ENCODE measurements at places on chromosomes 16 and 17. TPM values are rescaled to one million over a fixed set of nuclear protein-coding genes. Genes with fewer than 3 reads are reported as not detected.
A peak's percentile ranks its signal among the peaks of the same experiment; 100 is the strongest.

The CHCT1 gene
- not detected for total RNA-seq

DNA sequence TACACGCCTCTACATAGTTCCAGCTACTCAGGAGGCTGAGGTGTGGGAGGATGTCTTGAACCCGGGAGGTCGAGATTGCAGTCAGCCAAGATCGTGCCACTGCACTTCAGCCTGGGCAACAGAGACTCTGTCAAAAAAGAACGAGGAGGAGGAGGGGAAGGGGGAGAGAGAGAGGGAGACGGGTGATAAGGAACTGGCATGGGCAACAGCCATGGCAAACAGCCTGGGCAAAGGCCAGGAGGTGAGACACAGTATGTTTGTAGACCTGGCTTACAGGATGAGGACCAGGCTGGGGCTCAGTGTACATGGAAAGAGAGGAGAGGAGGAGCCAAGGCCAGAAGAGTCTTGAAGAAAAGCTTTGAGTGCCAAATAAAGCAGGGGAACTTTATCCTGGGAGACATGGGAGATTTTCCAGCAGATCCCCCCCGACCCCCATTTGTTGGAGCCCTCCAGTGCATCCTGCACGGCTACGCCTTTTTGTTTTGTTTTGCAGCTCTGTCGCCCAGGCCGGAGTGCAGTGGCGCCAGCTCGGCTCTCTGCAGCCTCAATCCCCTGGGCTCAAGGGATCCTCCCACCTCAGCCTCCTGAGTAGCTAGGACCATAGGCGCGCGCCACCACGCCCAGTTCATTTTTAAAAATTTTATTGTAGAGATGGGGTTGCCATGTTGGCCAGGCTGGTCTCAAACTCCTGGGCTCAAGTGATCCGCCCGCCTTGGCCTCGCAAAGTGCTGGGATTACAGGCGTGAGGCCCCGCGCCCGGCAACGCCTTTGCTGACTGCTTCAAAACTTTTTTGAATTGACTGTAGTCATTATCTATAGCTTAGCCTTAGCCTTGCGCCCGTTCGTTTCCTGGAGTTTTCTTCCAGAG lies 1.3 kb upstream of the ALKBH5 start:
- H3K27me3 ChIP-seq, result no peaks in the 10 kb centered on the region
- H3K36me3 ChIP-seq, result peaks cover 2% of the 10 kb centered on the region
- no peak for DNase-seq
- H3K4me3 ChIP-seq, result peak overlapping the region; percentile 89
- peaks cover 36% of the 10 kb centered on the region for H3K4me1 ChIP-seq
- peak overlapping the region; percentile 99 for H3K27ac ChIP-seq

DNA sequence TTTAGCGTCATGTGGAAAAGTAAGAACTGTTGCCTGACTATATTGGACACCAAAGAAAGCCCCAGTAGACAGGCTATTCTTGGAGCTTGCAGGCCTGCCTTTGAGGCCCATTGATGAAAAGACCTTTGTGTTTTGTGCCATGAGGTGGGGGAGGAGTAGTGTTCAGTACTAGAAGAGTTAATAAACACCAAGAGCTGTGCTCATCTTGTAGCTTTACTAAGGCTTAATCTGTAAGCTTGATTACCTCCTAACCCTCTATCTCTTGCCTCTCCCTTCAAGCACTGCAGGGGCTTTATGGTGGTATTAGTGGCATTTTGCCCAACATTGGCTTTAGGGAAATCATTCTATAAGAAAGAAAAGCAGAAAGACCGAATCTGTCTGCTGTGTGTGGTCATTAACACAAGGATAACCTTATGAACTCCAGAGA lies 220.2 kb upstream of the TBX2 start:
- no peak for DNase-seq
- H3K4me3 ChIP-seq, result no peak overlapping the region
- H3K36me3 ChIP-seq, result no peaks in the 10 kb centered on the region
- H3K4me1 ChIP-seq, result no peaks in the 10 kb centered on the region
- H3K27ac ChIP-seq, result no peak overlapping the region
- H3K27me3 ChIP-seq, result no peaks in the 10 kb centered on the region

The DNAI2 gene
- not detected for total RNA-seq

The KCNH6 gene
- total RNA-seq, result not detected

DNA sequence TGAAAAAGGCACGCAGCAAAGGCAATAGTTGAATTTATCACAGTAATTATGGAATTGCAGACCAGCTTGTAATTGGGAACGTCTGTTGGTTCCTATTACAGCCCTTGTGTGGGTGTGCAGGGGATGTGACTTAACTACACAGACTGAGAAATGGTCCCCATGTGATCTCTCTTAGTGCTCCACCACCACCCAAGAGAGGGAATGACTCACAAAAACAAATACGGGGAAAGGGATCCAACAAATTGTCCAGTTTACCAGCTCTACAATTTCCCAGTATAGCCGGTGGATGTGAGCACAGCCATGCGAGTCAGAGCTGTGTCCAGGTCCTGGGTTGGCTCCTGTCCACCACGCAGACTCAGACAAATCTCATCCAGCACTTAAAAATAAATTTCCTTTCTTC lies 337.9 kb downstream of the GRIN2A start:
- H3K4me1 ChIP-seq, result peaks cover 10% of the 10 kb centered on the region
- H3K27me3 ChIP-seq, result no peaks in the 10 kb centered on the region
- no peak overlapping the region for H3K4me3 ChIP-seq
- H3K27ac ChIP-seq, result no peak overlapping the region
- no peaks in the 10 kb centered on the region for H3K36me3 ChIP-seq

DNA sequence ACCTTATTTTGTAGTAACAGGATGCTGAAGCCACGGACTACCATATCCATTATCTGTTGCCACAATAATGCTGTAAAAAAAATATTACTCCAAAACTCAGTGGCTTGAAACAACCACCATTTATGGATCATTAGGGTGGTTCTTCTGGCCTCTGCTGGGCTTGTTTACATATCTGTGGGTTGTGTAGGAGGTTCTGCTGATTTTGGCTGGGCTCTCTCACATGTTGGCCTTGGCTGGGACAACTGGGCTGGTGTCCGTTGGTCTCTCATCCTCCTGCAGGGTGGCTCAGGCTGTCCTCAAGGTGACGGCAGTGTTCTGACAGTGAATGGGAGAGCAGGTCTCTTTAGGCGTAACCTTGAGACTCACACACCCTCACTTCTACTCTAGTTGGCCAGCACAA lies 76.0 kb downstream of the GPR139 start:
- H3K27me3 ChIP-seq, result no peaks in the 10 kb centered on the region
- no peak for DNase-seq
- H3K27ac ChIP-seq, result no peak overlapping the region
- H3K4me1 ChIP-seq, result no peaks in the 10 kb centered on the region
- no peaks in the 10 kb centered on the region for H3K36me3 ChIP-seq
- no peak overlapping the region for H3K4me3 ChIP-seq

Data from osteocyte (in vitro differentiated cells).